ENCODE measurements at places on chromosomes 11 and 22. TPM values are rescaled to one million over a fixed set of nuclear protein-coding genes. Genes with fewer than 3 reads are reported as not detected.
A peak's percentile ranks its signal among the peaks of the same experiment; 100 is the strongest.

DNA sequence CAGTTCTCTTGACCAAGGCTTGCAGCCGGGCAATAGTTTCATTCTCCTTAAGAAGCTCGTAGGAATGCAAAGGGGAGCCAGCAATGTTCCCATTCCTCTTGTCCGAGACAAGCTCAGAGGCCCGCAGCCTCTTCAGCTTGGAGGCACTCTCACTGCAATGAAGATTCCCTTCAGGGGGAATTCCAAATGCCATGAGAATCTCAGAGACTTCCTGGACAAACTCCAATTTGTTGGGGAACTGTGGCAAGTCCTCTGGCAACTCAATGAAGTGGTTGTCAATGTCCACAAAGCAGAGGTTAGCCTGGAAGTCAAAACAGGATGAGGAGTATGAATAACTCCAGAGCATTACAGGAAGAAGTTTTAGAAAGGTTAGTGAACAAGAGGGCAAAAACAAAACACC, 84.4 kb downstream of the DENND5A start:
- no peak overlapping the region for H3K27ac ChIP-seq
- no peaks in the 10 kb centered on the region for H3K36me3 ChIP-seq
- H3K4me3 ChIP-seq = no peak overlapping the region

GRCh38 chr11:79193663-79194310, 247.0 kb downstream of the TENM4 start:
- H3K27me3 ChIP-seq = no peaks in the 10 kb centered on the region
- no peak for DNase-seq
- H3K4me1 ChIP-seq = no peaks in the 10 kb centered on the region
- no peak overlapping the region for H3K27ac ChIP-seq
- H3K36me3 ChIP-seq = no peaks in the 10 kb centered on the region

DNA sequence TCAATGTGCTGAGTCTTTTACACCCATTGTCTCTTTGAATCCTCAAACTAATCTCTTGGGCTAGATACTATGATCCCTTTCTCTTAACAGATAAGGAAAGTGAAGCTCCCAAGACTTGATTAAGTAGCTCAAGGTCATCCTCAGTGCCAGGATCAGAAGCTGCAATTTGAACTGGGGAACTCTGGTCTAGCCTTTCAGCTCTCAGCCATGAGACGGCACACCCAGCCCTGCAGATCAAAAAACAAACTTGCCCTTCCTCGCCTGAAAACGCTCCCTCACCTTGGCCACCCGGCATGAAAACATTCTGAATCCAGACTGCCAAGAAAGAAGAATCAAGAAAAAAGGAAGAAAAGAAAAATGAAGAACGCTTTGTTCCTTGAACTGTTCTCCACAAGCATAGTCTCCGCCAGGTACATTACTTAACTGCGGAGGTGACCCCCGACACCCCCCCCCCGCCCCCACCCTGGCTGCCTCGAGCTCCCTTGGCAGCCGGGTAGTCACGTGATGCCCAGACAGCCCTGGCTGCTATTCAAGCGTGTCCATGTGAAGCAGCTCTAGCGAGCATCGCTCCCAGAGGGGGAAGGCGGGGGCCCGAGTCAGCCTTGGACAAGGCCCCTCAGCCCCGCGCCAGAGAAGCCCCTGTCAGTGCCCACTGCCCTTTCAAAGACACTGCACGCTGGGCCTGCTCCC, 451.2 kb downstream of the MIAT start:
- H3K4me3 ChIP-seq = no peak overlapping the region
- no peaks in the 10 kb centered on the region for H3K4me1 ChIP-seq
- H3K36me3 ChIP-seq = no peaks in the 10 kb centered on the region
- no peak for DNase-seq

DNA sequence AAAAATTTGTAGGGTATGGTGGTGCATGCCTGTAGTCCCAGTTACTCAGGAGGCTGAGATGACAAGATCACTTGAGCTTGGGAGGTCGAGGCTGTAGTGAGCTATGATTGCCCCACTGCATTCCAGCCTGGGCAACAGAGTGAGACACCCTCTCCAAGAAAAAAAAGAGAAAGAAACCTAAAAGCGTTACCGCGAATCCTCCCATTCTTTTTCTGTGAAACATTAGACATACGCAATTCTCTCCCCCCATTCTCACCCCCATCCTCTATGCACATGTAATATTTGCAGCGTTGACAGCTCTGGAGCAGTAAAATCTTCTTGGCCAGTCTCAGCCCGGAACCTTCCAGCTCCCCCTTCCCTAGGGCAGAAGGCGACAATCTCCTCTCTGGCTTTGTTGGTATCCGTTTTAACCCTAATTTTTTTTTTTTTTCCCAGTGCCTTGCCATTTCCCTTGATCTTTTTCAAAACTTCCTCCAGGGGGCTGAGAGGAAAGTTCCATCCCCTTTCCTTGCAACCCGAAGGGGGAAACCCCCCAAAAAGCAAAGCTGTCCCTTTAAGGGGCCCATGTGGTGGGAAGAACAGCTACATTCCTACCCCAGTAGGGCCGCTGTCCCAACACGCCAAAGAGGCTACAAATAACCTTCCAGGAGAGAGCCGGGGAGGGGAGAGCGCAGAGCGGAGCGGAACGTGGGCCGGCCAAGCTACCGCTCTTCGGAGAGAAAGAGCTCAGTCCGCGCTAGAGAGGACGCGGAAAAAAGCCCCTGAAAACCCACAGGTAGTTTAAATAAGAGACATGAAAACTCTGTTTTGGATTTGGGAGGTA, 1.9 kb downstream of the LRP4 start:
- peaks cover 25% of the 10 kb centered on the region for H3K4me1 ChIP-seq
- H3K36me3 ChIP-seq = no peaks in the 10 kb centered on the region
- H3K4me3 ChIP-seq = peak overlapping the region; percentile 51
- H3K27ac ChIP-seq = no peak overlapping the region
- peaks cover 39% of the 10 kb centered on the region for H3K27me3 ChIP-seq

KRTAP5-6 gene
- not detected for total RNA-seq

SLC22A9 gene
- not detected for total RNA-seq

Data from CD4-positive, CD25-positive, alpha-beta regulatory T cell (primary cell).